ENCODE measurements at places on chromosomes 2 and 18.

- DNase-seq: no peak
These were observed 48.2 kb upstream of the CNGA3 start for GRCh38 chr2:98297817-98298682.

DNA sequence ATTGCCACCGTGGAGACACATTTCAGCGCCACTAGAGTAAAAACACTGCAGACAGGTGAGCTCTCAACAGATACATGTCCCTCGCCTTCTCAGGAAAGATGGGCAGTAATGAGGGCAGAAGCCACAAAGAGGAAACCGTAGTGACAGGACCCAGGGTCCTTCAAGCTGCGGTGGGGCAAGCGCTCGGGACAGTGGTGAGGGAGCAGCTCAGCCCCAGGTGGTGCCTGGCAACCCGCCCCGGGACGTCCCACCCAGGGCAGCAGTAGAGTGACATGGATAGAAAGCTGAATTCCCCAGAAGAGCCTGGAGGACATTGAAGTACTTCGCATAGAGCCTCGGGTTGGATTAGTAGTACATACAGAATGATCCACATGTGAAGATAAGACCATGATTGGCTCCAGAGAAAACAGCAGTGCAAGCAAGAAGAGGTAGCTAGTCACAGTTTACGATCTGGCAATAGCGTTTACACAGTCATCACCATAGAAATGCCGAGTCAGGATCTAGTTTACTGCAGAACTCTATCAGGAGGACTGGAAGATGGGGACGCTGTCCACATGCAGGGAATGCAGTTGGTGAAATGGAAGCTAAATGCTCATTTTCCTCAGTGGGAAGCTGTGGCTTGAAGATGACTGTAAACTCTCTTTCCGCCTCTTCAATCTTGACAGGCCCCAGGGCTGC, 37.4 kb upstream of the ALPP start:
- no peak for DNase-seq

DNA sequence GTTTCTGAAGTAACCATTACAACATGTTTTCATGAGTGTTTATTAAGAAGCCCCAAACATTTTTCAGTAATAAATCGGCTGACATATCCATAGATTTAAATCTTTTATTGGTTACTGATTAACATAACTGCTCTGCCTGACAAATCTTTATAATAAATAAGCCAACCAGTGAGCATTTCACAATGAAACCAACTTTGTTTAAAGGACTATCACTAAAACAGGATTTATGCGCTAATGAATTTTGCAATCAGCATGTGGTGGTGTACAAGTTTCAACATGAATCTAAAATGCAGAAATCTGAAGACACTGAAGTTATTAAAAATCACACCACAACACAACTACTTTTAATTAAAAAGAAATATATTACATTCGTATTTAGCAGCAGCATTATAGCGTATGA, 166.7 kb downstream of the MEIS1 start:
- no peak for DNase-seq

GRCh38 chr18:13141209-13141608, 77.4 kb upstream of the LDLRAD4 start:
- no peak for DNase-seq
